Fibroblast of skin of right biceps (primary cell): ENCODE measurements at places on chromosomes 3 and 15.
A peak's percentile ranks its signal among the peaks of the same experiment; 100 is the strongest.

DNA sequence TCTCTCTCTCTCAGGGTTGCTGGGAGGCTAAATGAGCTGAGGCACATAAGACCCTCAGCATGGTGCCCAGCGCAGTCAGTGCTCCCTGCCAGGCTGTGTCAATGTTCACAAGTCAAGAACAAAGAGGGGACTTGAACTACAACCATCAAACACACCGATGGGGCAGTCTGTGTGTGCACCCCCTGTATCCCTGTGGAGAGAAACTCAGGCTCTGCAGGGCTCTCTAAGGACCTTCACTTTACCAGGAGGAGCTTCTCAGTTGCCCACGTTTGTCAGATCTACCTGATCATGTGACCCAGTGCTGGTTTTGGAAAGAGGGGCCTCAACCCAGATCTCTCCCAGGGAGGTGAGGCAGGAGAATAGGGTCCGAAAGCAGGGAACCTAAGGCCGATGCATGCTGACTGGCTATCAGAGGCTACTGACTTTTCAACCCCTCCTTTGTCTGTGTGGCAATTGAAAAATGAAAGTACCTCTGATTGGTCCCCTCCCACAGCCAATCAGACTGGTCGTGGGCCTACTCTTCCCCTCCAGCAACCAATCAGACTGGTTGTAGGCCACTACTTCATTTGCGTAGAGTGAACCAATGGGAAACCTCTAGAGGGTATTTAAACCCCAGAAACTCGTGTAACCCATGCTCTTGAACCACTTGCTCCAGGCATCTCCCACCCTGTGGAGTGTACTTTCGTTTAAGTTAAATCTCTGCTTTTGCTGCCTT lies 34.0 kb downstream of the RHCG start:
- peak; percentile 39 for DNase-seq

DNA sequence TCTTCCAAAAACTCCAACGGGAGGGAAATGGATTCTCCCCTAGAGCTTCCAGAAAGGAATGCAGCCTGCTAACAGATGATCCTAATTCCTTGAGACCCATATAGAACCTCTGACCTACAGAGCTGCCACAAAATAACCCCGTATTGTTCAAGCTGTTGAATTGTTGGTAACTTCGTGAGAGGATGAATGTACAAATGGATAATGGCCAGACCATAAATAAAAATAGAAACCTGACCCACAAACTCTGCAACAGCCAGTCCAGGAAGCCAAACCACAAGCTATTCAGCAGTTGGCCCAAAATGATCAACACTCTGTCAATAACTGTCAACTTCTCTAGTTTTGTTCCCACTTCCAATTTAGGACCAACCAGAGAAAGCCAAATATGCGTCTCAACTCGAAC lies 414.0 kb upstream of the ZNF717 start:
- DNase-seq = no peak

- DNase-seq = peak; percentile 48
Measured at GRCh38 chr3:17489139-17489538, 253.3 kb downstream of the TBC1D5 start.

- peak; percentile 1 for DNase-seq
Measured at GRCh38 chr3:33318710-33319380, 41.6 kb downstream of the FBXL2 start.

GRCh38 chr15:67915461-67916374 lies 75.9 kb upstream of the RNU6-1 start:
- no peak for DNase-seq

GRCh38 chr15:48721061-48721810 lies 75.7 kb upstream of the FBN1 start:
- peak; percentile 75 for DNase-seq

GRCh38 chr15:90607361-90607760 lies 77.6 kb downstream of the CRTC3 start:
- no peak for DNase-seq

DNA sequence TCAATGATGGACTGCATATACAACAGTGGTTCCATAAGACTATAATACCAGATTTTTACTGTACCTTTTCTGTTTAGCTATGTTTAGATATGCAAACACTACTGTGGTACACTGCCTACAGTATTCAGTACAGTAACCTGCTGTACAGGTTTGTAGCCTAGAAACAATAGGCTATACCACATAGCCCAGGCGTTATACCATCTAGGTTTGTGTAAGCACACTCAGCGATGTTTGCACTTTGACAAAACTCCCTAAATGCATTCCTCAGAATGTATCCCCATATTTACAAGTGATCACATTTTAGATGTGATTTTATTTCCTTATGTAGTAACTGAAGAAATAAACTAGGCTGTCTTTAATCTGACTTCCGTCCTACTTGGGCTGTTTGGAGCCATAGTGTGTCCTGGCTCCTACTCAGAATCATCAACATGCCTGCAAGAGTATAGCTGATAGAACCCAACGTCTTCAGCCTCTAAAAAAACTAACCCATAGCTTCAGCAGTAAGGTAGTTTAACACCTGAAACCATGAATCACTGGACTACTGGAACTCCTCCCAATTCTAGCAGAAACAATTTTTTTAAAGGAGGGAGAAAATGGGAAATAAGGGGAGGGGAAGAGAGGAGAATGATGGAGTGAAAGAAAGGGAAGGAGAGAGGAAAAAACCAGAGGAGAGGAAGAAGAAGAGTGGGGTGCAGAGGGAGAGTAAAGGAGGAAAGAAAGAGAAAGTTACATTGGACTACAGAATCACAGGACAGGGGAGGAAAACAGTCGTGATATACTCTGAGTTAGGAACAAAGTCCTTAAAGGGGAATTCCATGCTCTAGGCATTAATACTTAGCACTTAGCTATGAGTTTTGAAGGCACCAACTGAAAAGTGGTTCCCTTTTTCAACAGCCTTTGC lies 67.7 kb upstream of the PLXND1 start:
- no peak for DNase-seq

- peak; percentile 98 for DNase-seq
Measured at GRCh38 chr3:131903988-131904415, 130.8 kb downstream of the CPNE4 start.

- DNase-seq = peak; percentile 37
Measured at GRCh38 chr3:62529230-62529629, 155.9 kb upstream of the FEZF2 start.

DNA sequence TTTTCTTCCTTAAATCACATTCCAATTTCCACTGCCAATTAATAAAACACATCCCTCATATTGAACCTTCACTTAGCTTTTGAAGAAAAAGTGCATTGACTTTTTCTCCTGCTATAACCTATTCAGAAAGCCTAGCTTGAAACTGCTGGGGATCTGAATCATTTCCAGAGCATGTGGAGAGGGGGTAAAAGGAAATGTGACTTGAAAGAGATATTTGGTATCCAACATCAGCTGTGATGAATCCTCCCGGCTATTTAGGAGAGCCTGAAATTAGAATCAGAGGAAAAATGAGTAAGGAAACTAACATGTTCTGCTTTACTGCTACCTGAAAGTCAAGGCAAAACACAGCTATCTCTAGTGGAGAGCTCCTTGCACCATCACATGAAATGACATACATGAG lies 2.6 kb upstream of the GNB5 start:
- peak; percentile 22 for DNase-seq

- DNase-seq = peak; percentile 85
Measured at GRCh38 chr3:14460342-14461005, 58.1 kb downstream of the SLC6A6 start.

GRCh38 chr3:185236969-185237368 lies 16.9 kb downstream of the EHHADH start:
- DNase-seq = no peak

DNA sequence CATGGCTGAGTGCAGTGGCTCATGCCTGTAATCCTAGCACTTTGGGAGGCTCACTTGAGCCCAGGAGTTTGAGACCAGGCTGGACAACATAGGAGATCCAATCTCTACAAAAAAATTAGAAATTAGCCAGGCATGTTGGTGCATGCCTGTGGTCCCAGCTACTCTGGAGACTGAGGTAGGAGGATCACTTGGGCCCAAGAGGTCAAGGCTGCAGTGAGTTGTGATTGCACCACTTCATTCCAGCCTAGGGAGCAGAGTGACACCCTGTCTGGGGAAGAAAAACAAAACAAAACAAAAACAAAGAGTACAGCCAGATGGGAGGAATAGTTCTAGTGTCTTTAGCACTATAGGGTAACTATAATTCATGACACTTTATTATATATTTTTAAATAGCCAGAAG lies 26.2 kb upstream of the COMMD4 start:
- no peak for DNase-seq

- no peak for DNase-seq
Measured at GRCh38 chr3:23665741-23666140, 140.0 kb upstream of the UBE2E1 start.

DNA sequence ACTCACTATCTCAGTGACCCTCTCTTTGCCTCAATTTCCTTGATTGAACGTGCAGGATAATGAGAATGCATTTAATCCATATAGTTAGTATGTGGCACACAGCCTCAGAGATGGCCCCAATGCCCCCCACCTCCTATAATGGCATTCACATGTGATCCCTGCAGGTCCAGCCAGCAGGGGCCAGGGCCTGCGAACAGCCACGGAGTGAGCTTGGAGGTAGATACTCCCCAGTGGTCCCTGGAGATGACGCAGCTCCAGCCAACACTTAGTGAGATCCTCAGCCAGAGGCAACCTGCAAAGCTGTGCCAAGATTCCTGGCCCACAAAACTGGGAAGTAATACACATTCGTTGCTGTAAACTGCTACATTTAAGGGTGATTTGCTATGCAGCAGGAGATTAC lies 184.9 kb upstream of the NSMCE3 start:
- DNase-seq = no peak

GRCh38 chr3:69290006-69290405 lies 95.9 kb downstream of the FRMD4B start:
- no peak for DNase-seq

- DNase-seq = peak; percentile 31
Measured at GRCh38 chr3:66236281-66236680, 15.5 kb downstream of the SLC25A26 start.

GRCh38 chr3:101809178-101810021 lies 30.4 kb downstream of the NXPE3 start:
- peak; percentile 40 for DNase-seq

DNA sequence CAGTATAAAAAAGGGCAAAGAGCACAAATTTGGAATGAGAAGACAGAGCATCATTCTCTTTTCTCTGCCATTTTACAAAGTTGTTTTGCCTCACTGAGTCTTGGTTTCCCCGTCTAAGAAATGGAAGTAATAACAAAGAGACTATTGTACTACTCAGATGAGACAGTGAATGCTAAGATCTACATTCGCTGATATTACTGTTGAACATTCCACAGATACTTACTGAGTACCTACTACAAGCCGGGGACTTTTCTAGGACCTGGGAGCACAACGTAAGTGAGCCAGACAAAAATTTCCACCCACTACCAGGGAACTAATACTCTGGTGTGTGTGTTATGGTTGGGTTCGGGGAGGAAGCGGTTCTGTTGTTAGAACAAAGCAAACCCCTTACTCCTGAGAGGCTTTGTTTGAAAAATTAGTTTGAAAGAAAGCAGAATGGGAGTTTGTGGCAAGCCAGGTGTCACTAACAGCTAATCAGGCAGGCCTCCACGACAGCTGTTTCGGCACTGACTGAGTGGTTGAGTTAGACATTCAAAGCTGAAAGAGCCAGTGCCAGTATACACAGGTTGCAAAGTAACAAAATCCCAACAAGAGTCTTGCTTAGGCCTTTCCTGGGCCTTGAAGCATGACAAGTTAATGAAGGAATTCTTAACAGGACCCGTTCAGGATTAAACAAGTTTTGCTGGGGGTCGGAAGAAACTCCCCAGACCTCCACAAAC lies 458.3 kb downstream of the EDEM1 start:
- no peak for DNase-seq

GRCh38 chr3:157888040-157888439 lies 218.2 kb downstream of the SHOX2 start:
- DNase-seq = no peak

- no peak for DNase-seq
Measured at GRCh38 chr3:171896316-171896715, 53.2 kb downstream of the TMEM212 start.

GRCh38 chr3:177752831-177753230 lies 555.5 kb upstream of the TBL1XR1 start:
- DNase-seq = no peak

DNA sequence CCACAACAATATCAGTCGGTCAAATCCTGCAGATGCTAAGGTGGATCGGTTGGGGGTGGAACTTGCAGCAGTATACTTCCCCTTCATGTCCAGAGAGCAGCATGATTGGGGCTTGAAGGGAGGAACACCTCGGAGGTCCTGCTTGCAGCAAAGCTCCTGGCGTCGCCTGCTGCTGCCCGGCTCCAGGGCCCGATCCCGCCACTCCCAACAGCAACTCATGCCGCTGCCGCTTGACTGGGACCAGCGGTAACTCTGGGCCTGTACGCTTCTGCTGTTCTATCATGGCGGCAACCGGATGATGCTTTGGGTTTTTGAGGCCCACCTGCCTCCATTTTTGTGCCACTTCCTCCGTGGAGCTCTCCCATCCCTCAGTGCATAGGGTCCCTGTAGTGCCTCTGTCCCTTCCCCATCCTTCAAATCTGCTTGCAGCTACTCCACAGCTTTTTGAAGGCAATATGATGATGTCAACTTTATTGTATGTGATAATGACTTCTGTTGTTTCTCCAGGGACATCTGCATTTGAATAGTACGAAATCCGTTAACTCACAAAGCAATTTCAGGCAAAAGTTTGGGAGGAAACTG lies 56.3 kb downstream of the KCNAB1 start:
- no peak for DNase-seq

DNA sequence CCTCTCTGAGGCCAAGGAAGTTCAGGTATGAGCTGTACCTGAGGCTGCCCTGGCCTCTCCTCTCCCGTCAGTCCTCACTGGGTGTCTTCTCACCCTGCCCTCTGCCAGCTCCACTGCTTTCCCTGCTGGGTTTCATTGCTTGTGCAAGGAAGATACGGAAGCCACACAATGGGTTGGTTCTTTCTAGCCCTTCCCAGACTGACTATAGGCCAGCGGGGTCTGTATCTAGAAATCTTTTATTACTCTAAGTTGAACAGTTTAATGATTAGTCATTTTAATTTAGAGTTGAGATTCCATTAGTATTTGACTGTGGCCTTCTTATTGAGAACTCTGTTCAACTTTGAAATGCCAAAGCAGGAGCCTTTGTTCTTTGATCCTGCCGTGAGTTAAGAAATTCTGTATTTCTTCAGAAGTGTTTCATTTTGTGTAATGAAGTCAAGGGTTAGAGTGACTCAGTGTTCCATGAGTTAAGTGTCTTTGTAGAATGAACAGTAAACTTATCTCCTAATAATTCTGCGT lies 16.2 kb downstream of the C3orf62 start:
- DNase-seq = no peak

GRCh38 chr15:68389936-68390817 lies 41.8 kb downstream of the ITGA11 start:
- peak; percentile 88 for DNase-seq

DNA sequence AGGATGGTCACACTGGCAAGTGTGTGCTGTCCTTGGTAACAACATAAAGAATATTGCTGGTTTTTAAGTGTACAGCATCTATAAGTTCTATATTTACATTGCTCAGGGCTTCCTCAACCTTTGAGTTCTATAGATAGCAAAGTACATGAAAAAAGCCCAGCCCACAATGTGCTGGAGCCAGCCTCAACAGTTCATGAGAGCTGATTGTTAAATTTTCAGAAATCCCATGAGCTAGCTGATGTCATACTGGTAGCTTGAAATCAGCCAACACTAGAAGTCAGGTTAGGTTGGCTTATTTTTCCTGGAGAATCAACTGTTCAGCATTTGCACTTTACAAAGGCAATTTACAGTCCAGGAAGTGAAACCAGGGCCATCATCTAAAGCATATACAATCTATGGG lies 102.8 kb downstream of the STRIT1 start:
- no peak for DNase-seq
